HFF-Myc (cell line): ENCODE measurements at places on chromosomes 11 and 22.

DNA sequence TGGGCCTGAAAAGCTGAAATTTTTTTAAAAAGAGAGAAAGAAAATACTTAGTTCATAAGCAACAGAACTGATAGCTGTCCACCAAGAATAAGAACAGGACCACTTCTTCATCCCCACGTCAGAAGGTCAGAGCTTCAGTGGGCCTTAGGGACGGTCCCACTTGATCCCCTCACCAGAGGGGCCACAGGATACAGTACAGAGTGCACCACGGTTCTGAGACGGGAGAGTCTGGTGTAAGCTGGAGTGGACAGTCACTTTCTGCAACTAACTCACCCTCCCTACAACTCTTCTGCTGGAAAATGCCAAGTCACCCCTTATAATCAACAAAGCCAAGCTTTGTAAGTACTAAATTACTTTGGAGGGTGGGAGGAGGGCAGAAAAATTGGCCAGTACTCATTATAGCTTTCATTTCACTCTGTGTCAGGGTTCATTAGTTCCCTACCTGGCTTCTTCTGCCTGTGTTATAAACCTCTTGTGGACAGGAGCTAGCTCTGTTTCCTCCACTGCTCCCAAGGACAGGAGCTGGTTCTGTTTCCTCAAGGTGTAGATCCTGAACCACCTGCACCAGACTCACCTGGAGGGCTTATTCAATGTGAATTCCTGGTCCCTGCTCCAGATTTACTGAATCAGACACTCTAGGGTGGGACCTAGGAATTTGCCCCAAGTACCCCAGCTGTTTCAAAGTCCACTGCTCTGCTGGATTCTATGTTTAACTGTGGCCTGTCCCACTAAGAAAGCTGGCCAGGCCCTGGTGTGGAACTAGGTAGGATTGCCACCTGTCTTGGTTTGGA lies 39.6 kb downstream of the SCGB1A1 start:
- DNase-seq, result no peak

GRCh38 chr22:25390297-25391240 lies 171.1 kb downstream of the CRYBB2 start:
- no peak for DNase-seq

- DNase-seq, result no peak
These were observed 74.6 kb upstream of the SUSD2 start for GRCh38 chr22:24106385-24107381.

DNA sequence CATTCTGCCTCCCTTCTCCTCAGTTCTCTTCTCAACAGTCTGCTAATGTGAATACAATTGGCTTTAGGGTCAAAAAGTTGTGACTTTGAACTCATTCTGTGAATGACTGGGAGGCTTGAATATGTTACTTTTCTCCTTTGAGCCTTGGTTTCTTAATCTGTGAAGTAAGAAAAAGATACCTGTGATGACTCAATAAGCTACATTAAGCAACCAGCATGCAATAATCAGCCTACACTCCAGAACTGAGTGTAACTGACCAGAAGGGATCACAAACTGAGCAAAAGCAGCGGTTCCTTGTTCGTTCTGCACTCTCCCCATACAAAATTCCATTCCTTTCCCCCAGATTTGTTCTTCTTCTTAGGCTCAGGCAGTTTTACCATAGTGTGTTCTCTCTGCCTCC lies 23.4 kb downstream of the ZNF202 start:
- no peak for DNase-seq

- no peak for DNase-seq
These were observed 103.9 kb downstream of the GGTLC2 start for GRCh38 chr22:22748297-22748743.

GRCh38 chr11:8297781-8298440 lies 34.2 kb upstream of the LMO1 start:
- DNase-seq, result no peak
